NCI-H1930 (cell line): ENCODE measurements at places on chromosomes 5 and 9.

DNA sequence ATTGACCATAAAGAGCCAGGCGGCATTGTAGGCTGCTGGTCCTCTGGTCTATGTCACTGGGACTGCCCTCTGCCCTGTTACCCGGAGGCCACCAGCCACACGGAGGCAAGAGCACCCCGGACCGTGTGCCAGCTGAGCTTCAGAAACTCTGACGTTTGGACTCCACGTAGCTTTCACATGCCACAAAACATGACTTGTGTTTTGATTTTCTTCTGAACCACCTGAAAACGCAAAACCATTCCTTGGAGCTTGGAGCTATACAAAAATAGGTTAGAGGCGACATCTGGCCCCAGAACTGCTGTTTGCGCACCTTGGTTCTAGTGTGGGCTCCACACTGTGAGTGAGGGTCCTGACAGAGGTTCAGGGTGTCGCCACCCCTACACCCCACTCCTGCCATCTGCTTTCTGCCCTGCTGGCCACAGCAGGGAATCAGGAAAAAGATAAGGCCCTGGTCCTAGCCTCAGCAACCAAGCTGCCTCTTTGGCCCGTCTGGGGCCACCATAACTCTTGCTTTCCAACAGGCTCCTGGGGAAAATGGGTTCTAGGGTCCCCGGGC lies 151.3 kb upstream of the IRX2 start:
- no peak for DNase-seq

DNA sequence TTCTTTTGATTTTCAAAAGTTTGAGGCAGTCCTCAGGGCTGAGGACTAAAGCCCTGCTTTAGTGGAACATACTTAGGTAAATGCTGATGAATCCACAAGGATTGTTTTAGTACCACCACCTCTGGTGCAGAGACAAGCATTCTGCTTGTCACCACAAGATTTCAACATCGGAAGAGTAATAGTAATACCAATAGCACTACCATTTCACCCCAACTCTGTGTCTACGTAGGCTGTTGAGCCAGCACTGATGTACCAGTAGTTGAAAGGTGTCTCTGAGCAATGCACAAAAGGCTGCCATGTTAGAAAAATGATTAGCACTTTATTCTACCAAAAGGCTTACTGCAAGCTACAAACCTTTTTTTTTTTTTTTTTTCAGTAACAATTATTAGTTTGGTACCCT lies 213.2 kb upstream of the SLC24A2 start:
- no peak for DNase-seq

DNA sequence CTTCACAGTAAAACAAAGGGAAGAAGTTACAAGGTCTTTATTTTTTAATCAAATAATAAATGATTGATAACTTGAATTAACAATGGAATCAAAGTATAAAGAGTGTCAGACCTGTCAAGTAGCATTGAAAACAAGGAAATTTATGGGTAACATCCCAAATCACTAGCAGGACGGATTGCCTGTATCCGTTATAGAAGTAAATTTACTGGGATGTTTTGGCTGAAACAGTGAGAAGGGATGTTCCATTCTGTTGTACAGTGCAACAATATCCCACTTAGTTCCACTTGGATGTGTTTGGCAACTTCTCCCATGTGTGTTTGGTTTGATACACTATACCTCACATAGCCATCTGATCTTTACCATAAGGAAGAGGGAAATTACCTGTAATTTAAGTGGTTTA lies 421.0 kb upstream of the CHD1 start:
- no peak for DNase-seq

- DNase-seq: no peak
Measured at GRCh38 chr5:181112476-181112875, 18.5 kb downstream of the OR2V1 start.

- DNase-seq: no peak
Measured at GRCh38 chr9:4617752-4618151, 44.3 kb upstream of the PLPP6 start.

DNA sequence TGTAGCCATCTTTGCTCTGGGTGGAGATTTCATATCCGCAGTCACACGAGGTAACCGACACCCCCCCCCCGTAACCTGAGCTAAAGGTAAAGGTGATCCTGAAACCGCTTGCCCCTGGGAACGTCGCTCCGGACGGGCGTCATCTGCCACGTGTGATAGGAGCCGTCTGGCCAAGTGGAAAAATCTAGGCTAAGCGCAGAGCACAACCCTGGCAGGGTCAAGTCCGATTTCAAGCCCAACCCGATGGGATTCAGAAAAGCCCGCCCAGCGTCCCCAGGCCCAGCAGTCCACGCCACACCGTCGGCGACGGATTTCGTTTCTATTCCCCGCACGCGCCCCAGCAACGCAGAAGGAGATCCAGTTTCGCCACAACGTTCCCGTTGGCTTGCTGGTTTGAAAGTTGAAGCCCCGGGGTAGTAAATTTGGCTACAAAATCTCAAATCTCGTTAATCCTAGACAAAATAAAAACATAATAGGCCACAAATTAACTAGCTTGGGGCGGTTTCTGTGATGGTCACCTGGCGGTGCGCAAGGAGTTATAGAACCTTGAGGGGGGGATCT lies 32.4 kb upstream of the NFIB start:
- DNase-seq: no peak

DNA sequence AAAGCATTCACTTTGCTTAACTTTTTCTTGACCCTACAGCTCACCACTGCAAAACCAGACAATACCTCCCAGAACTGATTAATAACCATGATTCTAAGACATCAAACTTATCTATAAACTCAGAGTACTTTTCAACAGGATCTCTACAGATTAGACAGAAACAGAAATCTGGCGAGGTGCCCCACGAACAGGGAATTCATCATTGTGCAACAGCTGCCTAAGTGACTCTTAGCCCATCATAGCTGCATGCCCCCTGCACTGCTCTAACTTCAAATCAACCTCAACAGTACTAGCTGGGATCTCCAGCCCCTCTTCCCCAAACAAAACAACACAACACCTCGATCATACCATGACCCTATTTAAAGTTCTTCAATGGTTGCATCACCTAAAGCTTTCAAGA lies 16.1 kb upstream of the COL23A1 start:
- no peak for DNase-seq

- no peak for DNase-seq
Measured at GRCh38 chr9:123208626-123209174, 59.7 kb downstream of the STRBP start.

DNA sequence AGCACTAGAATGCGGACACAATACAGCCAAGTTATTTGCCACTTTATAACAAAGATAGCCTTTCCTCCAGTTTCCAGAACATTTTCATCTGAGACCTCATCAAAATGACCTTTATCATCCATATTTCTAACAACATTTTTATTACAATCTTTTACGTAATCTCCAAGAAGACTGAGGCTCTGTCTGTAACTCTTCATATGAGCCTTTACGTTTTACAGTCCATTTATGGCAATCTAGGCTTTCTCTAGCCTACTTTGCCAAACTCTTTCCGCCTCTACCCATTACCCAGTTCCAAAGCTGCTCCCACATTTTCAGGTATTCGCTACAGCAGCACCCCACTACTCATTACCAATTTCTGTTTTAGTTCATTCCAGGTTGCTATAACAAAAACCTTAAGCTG lies 8.2 kb upstream of the SEMA5A start:
- no peak for DNase-seq

GRCh38 chr9:128898382-128898781 lies 16.4 kb downstream of the LRRC8A start:
- no peak for DNase-seq

DNA sequence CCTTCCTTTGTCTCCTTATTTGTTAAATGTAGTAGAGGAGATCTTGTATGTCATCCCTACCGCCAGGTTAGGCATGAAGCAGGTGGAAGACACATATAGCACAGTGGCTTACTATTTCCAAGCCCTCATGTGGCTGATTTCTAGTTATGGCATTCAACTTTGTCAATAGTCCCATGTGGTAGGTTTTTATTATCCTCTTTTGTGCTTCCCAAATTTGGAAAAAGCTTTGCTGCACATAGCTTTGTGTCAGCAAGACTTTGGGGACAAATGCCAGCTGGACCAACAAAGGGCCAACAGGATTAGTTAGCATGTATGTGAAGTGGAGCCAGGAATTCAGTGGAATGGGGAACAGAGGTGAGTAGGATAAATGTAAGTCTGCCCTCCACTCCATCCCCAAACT lies 276.3 kb downstream of the PSAT1 start:
- DNase-seq: no peak

DNA sequence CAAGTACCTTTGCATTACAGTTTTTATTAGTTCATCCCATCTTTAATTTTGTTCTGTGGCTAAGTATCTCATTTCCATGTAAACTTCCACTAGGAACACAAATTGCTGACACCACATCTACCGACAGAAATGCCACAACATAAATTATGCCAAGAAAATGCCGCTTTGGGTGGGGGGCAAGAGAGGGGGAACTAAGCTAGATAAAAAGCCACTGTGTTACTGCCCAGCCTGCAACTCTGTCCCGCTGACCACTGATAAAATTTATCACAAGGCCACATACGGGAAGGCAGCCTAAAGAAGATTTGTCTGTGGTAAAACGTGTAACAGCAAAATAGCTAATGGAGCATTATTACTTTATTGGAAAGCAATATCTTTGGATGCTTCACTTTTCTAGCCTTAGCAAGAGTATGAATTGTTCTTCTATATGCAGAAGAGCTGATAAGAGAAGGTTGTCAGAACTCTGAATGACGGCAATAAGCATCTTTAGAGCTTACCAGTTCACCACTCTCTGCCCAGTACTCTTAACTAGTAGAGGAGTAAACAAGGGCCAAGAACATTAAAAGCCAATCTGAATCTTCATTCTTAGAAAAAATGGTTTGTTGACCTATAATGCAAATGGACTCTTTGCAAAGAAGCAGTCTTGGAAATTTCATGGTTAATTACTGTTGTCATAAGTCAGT lies 172.2 kb upstream of the MEF2C start:
- no peak for DNase-seq

DNA sequence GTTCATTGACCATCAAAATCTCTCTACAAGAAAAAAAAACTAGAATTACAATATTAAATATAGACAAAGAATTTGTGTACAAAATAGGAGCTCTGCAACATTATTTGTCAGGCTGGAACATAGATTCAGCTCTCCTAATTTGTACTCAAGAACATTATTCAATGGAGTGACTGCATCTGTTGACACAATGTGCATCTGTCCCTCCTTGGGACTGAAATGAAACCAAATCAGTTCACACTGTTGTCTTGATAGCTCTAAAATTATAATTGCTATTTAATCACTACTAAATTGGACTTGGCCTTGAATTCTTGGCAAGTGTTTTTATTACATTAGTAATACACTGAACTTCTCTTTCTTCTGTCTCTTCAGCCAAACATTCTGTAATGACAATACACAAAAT lies 47.7 kb downstream of the FTMT start:
- no peak for DNase-seq

DNA sequence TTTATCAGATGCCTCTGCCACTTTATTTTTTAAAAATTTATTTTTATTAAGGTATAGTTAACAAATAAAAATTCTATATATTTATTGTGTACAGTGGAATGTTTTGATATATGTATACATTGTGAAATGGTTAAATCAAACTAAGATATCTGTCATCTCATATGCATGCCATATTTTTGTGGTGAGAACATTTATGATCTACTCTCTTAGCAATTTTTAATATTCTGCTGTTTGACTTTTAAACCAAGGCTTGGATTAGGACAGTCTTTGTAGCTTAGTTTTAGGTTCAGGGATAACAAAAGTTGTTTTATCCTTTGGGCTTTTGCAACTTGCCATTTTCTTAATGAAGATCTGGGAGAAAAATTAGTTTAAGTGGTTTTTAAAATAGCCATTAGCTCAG lies 46.0 kb upstream of the CDKN2B start:
- no peak for DNase-seq
